Peyer's patch (tissue), 4 donors: ENCODE measurements at places on chromosomes 2 and 18. TPM values are rescaled to one million over a fixed set of nuclear protein-coding genes. Genes with fewer than 3 reads are reported as not detected.

Gene MAP3K19
- not detected for total RNA-seq

Gene TXNDC2
- not detected for total RNA-seq

Gene TMEM182
- total RNA-seq, result 1.1 TPM

Gene NT5DC4
- not detected for total RNA-seq

Gene CIB4
- not detected for total RNA-seq

Gene NT5C1B
- total RNA-seq, result not detected

Gene MFSD2B
- total RNA-seq, result not detected

Gene SLC35F5
- total RNA-seq, result 211 TPM

Gene IL36B
- not detected for total RNA-seq

Gene GALR1
- not detected for total RNA-seq
